ENCODE measurements at places on chromosomes 4 and X. TPM values are rescaled to one million over a fixed set of nuclear protein-coding genes. Genes with fewer than 3 reads are reported as not detected.

The BCOR gene
- 35.1 TPM for total RNA-seq

The TMEM47 gene
- total RNA-seq, result 0.10 TPM

The ZNF711 gene
- total RNA-seq, result 6.1 TPM

The LRAT gene
- 3.8 TPM for total RNA-seq

The MND1 gene
- 29.9 TPM for total RNA-seq

The F11 gene
- not detected for total RNA-seq

The MID1 gene
- total RNA-seq, result 48.8 TPM

The CT47B1 gene
- not detected for total RNA-seq

The USP26 gene
- not detected for total RNA-seq

The CLNK gene
- total RNA-seq, result not detected

The AFF2 gene
- total RNA-seq, result 0.05 TPM

The GPR143 gene
- 1.8 TPM for total RNA-seq

The FAM47A gene
- not detected for total RNA-seq

The EMCN gene
- total RNA-seq, result not detected

The PTPN13 gene
- 14.6 TPM for total RNA-seq

The KLF8 gene
- total RNA-seq, result 1.2 TPM

The DRD5 gene
- not detected for total RNA-seq

The FAM200B gene
- 26.1 TPM for total RNA-seq

The L1CAM gene
- total RNA-seq, result 14.8 TPM

The TRAM1L1 gene
- not detected for total RNA-seq

The ATXN3L gene
- total RNA-seq, result not detected

The SULT1B1 gene
- total RNA-seq, result 0.10 TPM

The ANXA3 gene
- total RNA-seq, result 158 TPM

The RHOXF2 gene
- 0.12 TPM for total RNA-seq

The TMEM154 gene
- total RNA-seq, result 2.4 TPM

The ACE2 gene
- not detected for total RNA-seq

The ZNF280C gene
- 12.3 TPM for total RNA-seq

The PLK4 gene
- total RNA-seq, result 34.8 TPM

The NUDT11 gene
- total RNA-seq, result not detected

The NOP14 gene
- total RNA-seq, result 67.3 TPM

The UPF3B gene
- total RNA-seq, result 11.9 TPM

The SSX1 gene
- total RNA-seq, result not detected

The FGB gene
- total RNA-seq, result 2.0 TPM

The SLC9B2 gene
- 18.3 TPM for total RNA-seq

The FAM156B gene
- total RNA-seq, result 13.5 TPM

The MAB21L2 gene
- total RNA-seq, result not detected

The OTC gene
- not detected for total RNA-seq

Data from HCT116 (cell line).